ENCODE measurements at places on chromosomes 2 and 18.

- DNase-seq: peak; percentile 79
These were observed 161.8 kb downstream of the PRKCE start for GRCh38 chr2:45813003-45813941.

DNA sequence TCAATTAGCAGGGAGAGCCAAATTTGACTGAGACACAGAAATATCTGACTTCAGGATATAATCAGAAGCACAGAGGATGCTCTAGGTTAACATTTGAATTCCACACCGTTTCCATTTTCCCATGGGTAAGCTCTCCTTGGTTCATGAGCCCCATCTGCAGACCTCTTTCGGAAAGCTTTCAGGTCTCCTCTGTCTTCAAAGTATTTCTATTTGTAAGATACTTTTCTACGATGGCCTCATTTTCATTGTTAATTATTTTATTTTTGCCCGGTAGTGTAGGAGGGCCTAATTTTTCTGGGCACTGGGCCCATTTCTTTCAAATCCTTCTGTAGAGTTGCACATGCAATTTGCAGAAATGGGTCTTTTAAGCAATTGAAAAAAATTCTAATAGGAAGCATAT lies 53.8 kb downstream of the LRPPRC start:
- no peak for DNase-seq

DNA sequence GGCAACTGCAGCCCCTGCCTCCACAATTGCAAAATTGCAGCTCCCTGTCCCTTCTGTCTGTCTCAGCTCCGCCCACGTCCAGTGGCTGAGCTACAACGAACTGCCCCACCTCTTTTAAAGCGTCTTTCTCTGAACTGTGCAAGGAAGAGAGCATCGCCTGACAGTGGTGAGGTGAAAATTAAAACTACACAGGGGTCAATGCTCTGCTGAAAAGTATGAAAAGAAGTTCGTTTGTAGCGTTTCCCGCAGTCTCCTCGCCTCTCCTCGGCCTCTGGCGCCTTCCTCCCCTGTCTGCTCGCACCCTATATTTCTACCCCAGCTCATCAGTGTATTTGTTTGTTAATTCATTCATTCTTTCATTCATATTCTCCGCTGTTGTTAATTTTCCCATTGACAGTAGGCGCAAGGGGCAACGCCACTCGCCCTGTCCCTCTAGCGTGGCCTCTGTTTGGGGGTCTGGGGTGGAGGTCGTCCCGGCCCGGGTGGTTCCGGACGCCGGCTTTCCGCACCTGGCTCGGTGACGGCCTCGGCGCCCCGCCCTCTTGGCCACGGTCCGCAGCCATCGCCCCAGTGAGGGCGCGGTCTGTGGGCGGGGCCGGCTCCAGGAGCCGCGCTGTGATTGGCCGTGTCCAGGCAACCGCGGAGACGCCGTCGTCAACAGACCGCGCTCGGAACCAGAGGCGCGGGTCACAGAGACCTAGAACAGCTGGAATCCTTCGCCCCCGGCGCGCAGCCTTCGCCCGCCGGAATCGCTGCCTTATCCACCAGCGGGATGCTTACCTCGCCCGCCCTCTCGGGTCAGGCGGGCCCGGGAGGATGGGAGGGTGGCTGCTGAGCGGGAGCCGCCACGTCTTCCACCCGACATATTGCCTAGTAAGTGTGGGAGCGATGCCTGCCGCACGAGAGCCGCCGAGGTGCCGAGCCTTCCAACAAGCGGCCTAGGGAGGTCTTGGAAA lies at the start of gene VWA3B:
Gene VWA3B (plus strand): TSS at position 677 of the 956 bp plus-strand sequence. CDS start 5,926 bp downstream, outside the sequence.
- DNase-seq: no peak

DNA sequence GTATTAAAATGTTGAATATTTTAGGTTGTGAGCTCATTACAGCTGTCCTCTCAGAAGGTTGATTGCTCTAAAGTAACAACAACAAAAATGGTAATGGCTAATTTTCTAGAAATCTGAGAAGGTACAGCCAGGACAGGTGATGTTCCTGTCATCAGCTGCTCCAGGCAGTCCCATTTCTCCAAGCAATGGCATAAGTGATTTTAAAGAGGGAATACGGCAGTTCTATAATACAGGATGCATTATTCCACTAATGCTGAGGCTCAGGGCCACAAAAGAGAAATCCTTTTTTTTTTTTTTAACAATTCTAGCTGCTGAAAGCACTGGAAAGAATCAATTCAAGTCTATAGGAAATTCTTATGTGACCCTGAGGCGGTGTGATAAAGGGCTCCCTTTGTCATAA lies 199.9 kb downstream of the PMAIP1 start:
- DNase-seq: no peak

- no peak for DNase-seq
These were observed 1238.0 kb upstream of the NRXN1 start for GRCh38 chr2:52269696-52270485.

DNA sequence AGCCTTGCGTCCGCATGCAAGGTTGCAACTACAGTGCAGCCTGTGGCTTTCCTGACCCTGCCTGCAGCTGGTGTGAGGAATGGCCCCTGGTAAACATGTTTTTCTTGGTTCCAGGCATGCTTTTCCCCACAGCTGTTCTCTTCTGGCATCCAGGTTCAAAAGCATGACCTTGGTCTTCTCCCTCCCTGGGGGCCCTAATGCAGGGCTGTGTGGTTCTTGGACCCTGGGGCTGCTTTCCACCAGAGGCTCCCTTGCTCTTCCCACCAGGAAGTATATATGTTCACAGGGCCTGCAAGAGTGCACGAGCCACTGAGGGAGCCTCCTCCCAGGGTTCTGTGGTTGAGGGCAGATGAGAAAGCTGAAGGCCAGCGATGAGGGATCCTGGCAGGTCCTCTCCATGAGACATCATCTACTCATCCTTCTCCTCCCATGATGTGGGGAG lies 125.9 kb downstream of the BCL2L11 start:
- no peak for DNase-seq

- DNase-seq: no peak
These were observed 176.4 kb upstream of the TCF4 start for GRCh38 chr18:55764386-55764785.

- no peak for DNase-seq
These were observed 29.6 kb upstream of the IL1R1 start for GRCh38 chr2:102112692-102113665.

DNA sequence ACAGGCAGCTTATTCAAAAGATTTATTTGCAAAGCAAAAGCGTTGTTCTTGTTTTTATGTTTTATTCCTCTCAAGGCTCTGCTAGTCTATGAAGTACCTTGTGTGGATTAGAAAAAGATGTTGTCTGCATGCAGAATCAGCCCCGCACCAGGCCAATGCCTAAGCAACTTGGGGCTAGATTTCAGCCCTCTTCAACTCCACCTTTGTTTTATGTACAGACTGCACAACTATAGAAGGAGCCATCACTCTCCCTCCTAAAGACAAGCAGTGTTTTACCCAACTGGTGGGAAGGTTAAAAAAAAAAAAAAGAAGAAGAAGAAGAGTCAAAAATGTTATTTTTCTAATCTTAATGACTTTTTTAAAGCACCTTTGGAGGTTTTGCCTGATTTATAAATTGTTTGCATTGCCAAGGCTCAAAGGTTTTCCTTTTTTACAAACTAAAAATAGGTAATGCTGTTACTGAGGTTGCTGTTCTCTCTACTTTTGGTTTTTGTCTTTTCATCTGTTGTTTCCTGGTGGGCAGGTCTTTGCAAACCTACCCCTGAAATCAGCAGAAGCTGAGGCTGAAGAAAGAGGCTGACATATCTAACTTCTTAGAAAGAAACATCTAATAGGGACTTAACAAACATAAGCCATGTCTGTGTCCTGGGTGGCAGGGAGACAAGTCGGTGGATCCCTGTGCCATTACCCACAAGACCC lies 164.0 kb downstream of the SLC39A10 start:
- DNase-seq: no peak

DNA sequence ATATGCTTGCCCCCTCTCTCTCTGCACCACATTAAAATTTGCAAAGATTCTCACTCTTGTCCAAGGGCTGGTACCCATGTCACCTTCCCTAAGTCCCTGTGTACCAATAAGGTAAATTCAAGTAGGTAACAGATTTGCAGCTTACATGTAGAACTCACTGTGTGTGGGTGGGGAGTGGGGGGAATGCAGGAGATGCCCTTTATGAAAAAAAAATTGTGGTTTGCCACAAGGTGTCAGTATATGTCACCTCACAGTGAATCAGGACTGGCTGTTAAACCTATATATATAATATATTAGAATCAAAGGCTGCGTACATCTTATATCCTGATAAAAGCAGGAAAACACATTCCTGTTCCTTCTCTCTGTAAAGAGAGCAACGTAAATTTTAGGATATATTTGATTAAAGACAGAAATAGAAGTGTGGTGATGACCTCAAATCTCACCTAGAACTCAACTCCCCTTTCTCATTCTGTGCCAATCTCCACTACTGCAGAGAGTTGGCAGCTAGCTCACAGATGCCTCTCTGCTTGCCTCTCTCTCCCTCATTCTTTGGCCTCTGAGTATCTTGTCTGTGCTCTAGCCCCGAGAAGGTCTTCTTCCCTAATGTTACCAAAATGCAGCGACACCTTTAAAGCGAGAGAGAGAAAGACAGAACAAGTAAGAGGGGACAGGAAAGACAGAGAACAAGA lies 536 bp downstream of the XDH start:
- DNase-seq: peak; percentile 8

DNA sequence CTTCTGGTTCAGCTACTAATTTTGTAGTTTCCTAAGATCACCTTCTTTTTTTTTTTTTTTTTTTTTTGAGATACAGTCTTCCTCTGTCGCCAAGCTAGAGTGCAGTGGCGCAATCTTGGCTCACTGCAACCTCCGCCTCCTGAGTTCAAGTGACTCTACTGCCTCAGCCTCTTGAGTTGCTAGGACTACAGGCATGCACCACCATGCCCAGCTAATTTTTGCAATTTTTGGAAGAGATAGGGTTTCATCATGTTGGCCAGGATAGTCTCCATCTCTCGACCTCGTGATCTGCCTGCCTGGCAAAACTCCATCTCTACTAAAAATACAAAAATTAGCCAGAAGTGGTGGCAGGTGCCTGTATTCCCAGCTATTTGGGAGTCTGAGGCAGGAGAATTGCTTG lies 301.5 kb upstream of the TFPI start:
- no peak for DNase-seq

DNA sequence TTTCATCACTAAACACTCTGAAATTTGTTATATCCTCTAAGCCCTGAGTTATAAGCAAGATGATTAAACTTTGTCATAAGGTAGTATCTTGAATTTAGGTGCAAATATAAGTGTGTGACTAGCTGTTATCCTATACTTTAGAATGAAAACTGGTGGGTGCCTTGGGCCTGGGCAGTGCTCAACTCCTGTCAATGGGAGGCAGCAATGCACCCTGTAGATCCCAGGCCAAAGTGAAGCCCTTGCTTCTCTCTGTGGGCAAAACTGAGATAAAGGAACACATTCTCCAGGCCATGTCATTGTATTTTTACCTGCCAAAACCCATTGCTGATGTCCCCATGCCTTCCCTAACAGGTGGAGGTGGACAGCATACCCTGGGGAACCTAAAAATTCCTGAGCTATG lies 525.2 kb downstream of the TNS1 start:
- DNase-seq: no peak

GRCh38 chr2:120522151-120522751 lies 176.3 kb downstream of the INHBB start:
- no peak for DNase-seq
